ENCODE measurements at places on chromosomes 1 and 21. TPM values are rescaled to one million over a fixed set of nuclear protein-coding genes. Genes with fewer than 3 reads are reported as not detected.

DNA sequence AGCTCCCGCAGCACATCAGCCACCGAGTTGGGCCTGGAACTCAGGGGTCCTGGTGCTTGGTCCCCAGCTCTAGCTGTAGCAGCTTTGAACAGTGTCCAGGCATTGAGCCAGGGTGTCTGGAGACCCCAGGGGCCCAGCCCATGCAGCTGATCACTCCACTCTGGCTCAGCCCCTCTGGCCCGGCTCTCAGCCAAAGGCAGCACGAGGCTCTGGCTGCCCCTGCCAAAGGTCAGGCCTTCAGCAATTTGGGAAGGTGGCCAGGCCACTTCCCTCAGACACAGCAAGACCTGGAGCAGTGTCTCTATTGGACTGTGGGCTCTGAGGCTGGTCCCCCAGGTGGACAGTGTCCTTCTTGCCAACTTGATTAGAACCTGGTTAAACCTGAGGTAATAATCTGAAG, 34.4 kb upstream of the RNF19B start:
- no peak for DNase-seq

GRCh38 chr1:239428120-239428710, 41.8 kb downstream of the CHRM3 start:
- no peak for DNase-seq

DNA sequence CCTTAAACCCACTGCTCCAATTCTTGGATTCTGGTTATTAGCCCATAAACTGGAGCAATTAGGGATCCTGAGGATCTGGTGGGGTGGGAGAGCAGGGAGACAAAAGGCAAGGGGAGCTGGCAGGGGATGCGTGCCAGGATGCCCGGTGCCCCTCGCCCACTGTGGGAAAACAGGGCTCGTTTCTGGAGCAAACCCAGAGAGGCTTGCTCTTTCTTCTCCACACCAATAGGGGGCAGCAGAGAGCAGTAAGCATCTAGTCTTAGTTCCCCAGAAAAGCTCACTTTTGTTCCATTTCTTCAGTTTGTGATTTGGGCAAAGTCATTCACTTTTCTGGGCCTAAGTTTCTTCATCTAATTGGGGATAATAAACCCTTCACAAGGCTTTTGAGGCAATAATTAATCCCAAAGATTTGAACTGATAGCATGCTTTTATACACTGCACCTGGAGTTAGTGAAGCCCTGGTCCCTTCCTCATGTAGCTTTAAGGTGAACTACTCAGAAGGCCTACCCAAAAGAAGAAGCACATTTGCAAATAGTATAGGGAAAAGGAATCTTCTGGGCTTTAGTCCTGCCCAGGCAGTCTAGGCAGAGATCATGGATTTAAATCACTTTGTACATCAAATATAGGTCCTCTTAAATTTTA, 160.6 kb upstream of the USP24 start:
- peak; percentile 32 for DNase-seq

GRCh38 chr1:70906800-70907199, 140.8 kb downstream of the PTGER3 start:
- no peak for DNase-seq

DNA sequence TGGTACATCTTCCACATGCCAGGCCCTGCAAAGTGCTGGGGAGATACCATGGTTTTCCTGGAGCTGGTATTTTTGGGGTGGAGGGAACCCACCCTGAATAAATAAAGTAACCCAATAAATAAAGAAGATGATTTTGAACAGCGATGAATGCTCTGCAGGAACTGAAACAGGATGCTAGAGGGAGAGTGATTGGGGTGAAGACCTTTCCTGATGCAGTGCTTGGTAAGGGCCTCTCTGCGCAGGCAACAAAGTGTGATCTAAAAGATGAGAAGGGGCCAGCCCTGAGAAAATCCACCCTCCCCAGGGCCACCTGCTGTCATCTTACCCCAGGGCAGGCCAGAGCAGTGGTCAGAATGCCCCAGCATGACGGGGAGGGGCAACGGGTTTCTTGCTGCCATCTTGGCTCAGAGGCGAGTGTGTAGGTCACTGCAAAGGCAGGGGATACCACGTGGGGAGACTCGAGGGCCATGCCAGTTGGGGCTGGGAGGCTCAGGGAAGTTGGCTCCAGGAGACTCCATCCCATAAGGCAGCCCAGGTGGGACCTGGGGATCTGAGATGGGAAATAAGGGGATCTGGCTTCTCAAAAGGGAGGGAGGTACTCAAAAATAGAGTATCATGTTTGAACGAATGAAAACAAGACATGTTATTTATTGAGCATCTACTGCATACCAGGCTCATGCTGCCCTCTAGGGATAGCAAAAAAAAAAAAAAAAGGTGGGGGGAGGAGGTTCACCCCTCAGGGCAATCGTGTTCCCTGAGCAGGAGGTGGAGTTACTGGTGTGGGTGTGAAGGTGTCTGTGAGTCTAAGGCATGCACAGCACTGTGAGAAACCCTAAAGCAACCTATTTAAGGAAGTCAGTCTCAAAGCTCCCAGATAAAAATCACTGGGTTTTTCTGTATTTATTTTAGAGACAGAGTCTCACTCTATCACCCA, 2.8 kb downstream of the SRARP start:
- DNase-seq, result no peak

DNA sequence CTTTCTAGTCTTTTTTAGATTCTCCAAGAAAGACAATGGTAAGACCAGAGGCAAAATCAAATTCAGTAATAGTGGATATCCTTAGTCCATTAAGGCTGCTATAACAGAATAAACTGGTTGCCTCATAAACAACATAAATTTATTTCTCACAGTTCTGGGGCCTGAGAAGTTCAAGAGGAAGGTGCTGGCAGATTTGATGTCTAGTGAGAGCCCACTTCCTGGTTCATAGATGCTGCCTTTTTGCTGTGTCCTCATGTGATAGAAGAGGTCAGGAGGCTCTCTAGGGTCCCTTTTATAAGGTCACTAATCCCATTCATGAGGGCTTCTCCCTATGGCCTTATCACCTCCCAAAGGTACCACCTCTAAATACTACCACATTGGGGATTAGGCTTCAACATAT, 31.5 kb upstream of the BTG3 start:
- no peak for DNase-seq

DNA sequence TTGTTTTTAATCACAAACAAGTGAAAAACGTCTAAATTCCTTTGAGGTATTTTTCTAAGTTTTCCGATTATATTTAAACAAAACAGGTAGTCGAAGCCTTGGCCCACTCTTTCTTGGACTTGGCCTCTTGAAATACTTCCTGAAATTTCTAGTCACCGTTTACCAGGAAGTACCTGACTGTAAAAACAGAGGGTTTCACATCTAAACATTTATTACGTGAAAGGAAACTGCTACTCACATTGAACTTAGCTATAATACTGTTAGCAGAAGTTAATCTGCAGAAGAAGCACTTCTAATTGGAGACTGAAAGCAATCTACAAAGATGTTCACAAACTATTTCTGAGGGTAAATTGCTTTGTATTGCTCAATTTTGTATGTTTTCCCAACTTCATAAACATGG, 526.0 kb upstream of the ADGRL4 start:
- DNase-seq, result no peak

DNA sequence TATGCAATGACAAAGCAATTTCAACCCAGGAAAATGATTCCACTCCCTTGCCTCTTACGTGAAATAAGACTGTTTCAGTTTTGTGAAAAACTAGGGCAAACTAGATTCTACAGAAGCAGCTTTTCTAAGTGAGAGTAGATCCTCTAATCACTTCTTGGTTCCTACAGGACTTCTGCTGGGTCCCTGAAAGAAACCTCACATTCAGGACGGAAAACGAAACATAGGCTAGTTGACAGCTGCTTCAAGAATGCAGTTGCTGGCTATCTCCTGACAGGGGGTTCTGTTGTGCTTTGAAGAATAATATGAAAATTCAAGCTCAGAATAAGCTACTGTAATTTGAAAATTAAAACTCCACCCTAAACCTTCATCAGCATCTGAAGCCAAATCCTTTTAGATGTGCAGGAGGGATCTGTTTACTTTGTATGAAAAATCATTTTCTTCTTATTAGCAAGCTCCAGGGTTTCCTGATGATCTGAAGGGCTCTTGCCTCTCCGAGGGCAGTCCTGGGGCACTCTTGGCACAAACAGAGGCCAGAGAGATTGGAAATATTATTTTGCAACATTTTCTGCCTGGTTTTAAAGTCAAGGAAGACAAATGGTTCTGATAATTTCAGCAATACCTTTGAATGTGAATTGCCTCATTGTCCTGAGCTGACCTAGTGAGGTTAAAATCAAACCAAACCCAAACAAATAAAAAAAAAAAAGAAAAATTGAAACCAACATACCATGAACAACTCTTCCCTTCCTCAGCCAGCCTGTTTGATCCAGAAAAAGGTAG, 55.0 kb downstream of the NTMT2 start:
- DNase-seq, result no peak

DNA sequence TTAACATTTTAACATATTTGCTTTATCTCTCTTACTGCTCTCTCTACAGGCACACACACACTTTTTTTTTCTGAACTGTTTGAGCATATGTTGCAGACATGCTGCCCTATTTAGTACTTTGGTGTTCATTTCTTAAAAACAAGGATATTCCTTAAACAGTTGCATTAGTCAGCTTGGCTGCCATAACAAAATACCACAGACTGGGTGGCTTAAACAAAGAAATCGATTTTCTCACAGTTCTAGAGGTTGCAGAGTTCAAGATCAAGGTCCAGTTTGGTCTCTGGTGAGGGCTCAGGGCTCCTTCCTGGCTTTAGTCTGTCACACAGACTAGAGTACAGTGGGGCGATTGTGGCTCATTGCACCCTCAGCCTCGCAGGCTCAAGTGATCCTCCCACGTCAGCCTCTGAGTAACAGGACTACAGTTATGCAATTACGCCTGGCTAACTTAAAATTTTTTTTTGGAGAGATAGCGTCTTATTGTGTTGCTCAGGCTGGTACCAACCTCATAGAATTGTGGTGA, 46.7 kb downstream of the RPRD2 start:
- peak; percentile 9 for DNase-seq

DNA sequence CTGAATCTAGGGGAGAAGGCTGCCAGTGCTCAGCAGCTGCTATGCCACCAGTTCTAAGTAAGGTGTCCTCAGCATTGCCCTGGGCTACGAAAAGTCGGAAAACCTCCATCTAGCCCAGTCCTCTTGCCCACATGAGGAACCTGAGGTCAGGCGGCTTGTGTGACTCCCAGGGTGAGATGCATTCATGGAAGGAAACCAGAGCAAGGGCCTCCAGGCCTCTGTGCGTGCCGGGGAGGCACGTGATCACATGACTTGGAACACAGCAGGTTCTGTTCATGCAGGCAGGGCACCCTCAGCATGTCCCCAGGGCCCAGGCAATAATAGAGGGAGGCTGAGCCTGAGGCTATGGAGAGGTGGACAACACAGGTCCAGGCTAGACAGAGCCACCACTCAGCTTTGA, 312.5 kb upstream of the DUSP10 start:
- DNase-seq, result no peak

GRCh38 chr1:171261336-171261735, 13.0 kb downstream of the FMO1 start:
- no peak for DNase-seq

DNA sequence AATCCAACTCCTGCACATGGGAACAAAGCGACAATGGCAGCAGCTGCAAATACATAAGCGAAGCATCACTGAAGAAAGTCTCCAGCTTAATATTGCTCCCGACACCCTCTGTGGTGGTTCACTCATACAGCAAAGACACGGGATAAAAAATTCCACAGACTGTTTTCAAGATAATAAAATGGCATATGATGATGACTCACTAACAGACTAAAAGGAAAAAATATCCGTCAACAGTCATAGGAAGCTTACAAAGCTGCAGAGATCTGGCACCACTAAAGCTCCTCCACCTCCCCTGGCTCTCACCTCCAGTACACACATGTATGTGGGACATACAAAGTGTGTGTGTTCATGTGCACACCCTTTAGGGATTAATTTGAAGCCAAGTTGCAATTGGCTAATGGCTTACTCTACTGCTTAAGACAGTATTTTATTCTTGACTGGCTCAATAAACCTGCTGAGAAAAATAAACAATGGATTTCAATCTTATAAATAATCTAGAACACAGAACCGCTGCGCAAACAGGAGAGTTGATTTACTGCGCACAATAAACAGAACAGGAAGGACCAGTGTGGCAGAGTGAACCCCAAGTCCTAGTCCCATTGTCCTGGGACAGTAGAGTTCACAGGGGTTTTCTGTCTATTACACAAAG, 94.4 kb downstream of the SLC45A1 start:
- no peak for DNase-seq

- no peak for DNase-seq
Measured at GRCh38 chr1:64000021-64000420, 203.4 kb upstream of the UBE2U start.

DNA sequence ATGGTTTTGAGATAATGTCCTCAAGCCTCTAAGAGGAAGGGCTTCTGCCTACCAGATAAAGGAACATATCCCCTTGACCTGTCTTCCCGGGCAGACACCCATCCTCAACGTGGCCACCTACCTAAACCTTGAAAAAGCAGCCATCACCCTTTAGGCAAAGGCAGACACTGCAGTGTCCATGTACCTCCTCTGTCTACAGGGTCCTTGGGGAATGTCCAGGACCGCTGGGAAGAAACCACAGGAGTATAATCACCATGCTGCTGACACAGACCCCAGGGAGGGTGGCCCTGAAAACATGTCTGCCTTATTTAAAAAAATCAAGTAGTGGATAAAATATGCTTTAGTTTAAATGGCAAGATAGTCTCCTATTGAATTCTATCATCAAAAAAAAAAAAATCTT, 16.6 kb downstream of the BCAR3 start:
- no peak for DNase-seq

DNA sequence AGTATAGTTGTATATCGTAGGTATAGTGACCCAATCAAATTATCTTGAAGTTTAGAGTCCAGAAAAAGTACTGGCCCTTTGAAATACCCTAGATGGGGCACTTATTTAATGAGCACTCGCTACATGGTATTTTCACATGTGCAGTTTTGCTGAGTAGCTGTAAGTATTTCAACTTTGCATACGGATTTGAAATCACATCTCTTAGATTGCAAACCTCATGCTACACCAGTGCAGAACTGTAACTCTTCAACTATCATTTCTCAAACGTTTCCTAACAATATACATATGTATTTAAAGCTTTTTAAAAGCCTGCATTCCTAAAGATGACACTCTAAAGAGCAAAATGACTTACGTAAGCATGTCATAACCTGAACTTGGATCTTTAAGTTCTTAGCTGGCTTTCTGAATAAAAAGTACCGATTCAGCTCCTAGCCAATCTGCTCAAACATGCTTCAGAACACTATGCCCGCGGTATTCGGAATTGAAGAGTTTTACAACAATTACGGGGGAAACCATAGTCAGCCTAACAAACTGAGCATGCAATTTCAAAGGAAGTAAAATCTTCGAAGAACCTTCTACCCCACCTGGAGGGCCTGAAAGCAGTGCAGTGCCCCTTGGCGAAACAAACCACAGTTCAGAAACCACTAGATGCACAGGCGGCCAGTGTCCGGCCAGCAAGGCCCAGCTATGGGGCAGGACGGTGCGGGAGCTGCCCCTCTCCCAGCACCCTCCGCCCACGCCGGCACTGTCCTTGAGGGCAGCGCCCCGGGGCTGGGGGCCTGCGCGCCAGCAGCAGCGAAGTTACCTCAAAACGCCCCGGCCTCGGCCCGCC, 863 bp downstream of the FH start:
- DNase-seq, result no peak

- DNase-seq, result no peak
Measured at GRCh38 chr1:243378669-243379068, 122.8 kb downstream of the SDCCAG8 start.

GRCh38 chr1:181779343-181779742, 282.2 kb downstream of the ZNF648 start:
- DNase-seq, result no peak

Gene RIIAD1
- not detected for polyA plus RNA-seq

Gene SPATA1
- 0.43 TPM for polyA plus RNA-seq

Gene IGSF9
- polyA plus RNA-seq, result not detected

Gene PADI2
- polyA plus RNA-seq, result 18.6 TPM

Gene SUMO3
- polyA plus RNA-seq, result 112 TPM

Gene MAEL
- not detected for polyA plus RNA-seq

Gene ANGPTL3
- polyA plus RNA-seq, result not detected

Gene PATJ
- polyA plus RNA-seq, result 0.01 TPM

Gene H6PD
- 8.6 TPM for polyA plus RNA-seq
